ENCODE measurements at places on chromosomes 6 and 20. TPM values are rescaled to one million over a fixed set of nuclear protein-coding genes. Genes with fewer than 3 reads are reported as not detected.

Gene TENT5A
- total RNA-seq, result 16.4 TPM

Gene LY6G6D
- total RNA-seq, result not detected

Gene CRISP2
- total RNA-seq, result not detected

Gene PHIP
- total RNA-seq, result 15.4 TPM

Gene SMIM8
- 10.9 TPM for total RNA-seq

Gene APOM
- not detected for total RNA-seq

Gene THBS2
- 194 TPM for total RNA-seq

Gene TRIM31
- total RNA-seq, result not detected

Gene SALL4
- total RNA-seq, result not detected

Gene C4B
- total RNA-seq, result 0.26 TPM

Gene C6orf58
- total RNA-seq, result not detected

Gene HLA-DPB1
- 9.2 TPM for total RNA-seq

GRCh38 chr6:22328474-22328873 is 31.6 kb upstream of the PRL start:
- no peak for DNase-seq

DNA sequence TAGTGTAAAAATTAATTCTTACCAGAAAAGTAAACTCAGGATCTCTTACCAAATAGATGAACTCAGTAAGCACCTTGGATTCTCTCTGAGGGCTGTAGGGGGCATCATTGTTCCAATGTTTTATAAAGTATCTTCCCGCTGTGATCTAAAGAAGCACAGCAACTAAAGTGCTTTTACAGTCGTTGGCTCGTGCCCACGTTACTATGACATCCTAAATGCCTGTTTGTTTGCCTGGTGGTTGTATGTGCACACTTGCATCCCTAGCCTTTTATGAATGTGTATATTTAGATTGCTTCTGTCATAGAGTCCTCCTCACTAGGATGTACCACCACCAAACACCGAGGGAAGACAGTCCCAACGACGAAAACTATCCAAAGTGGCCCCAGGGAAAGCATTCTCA is 34.5 kb downstream of the SLX4IP start:
- DNase-seq, result peak; percentile 37

DNA sequence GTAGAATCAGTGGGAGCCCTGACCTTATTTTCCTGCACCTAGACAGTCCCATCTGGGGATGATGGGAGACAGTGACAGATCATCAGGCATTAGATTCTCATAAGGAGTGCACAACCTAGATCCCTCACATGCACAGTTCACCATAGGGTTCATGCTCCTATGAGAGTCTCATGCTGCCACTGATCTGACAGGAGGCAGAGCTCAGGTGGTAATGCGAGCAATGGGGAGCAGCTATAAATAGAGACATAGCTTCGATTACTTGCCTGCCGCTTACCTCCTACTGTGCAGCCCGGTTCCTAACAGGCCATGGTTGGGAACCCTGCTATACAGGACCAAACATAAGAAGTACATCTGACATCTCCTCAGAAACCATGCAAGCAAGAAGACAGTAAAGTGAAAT is 31.5 kb upstream of the ASF1A start:
- DNase-seq, result no peak

GRCh38 chr6:17015144-17015543 is 86.7 kb upstream of the STMND1 start:
- DNase-seq, result no peak

DNA sequence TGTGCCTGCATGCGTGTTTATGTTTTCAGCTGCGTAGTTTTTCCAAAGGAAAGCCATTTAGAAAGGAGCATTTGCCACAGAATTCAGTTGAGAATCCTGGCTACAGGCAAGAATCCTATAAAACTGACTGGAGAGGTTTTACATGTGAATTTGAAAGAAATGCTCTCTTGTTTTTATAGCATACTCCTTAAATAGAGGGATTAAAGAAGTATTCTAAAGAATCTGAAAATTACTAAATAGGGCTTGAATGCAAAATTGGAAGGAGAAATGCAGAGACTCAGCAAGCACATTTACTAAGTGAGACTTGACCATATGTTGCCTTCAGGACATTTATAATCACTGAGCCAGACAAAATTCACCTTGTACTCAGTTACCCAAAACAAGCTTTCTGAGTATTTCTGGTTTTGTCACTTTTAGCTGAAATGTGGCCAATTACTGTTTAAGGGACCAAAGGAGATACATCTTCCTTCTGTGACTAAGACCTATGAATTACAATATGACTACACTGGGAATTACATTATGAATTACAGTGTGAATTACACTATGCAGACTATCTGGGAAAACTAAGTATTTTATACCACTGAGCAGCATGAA is 107.4 kb upstream of the ASCC3 start:
- DNase-seq, result no peak

DNA sequence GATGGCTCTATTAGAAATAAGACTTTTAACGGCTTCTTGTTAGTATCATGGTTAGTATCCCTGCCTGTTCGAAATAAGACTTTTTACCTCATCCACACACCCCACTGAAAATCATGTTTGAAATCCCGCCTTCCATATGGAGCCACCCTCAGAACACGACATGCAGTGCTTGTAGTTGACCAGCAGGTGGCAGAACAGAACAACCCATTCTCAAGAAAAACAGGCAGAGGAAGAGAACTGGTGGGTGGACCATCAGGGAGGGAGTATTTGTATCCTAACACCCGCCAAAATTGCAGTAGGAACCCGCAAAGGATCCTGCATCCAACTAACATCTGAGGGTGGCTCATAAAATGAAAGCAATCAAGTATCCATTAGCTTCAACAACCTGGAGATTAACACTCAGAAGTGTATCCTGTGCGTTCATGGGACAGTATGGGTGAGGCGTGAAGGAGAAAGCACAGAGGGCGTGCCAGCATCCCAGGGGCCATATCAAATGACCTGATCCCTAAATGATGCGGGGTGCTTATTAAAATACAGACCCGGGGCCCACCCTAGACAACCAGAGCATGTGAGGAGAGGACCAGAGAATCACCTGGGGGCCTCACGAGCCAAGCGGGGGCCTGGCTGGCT is 89.6 kb upstream of the NHSL1 start:
- DNase-seq, result peak; percentile 50

- DNase-seq, result no peak
Observed at GRCh38 chr20:58567437-58567836, 52.2 kb upstream of the APCDD1L start.

- no peak for DNase-seq
Observed at GRCh38 chr20:50731930-50732690, 730 bp downstream of the PARD6B start.

GRCh38 chr6:161038229-161039031 is 46.9 kb downstream of the MAP3K4 start:
- DNase-seq, result peak; percentile 81

DNA sequence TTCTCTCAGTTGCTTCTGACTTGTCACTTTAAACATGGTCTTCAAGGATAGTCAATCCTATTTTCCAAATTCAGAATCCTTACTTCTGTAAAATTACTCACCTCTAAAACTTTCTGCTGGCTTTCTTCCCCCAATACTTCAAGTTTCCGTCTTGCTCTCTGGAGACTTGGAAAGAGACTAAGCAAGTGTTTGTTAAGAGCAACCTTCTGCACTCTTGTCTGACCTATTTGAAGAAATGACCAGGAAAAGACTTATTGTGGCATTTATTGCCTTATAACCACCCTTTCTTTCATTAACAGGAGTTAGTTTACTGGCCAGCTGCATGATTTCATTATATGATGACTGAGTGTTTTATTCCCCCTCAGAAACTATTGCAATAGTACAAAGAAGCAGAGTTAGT is 181.0 kb downstream of the TBC1D7 start:
- no peak for DNase-seq

- no peak for DNase-seq
Observed at GRCh38 chr6:116051244-116051643, 9.4 kb downstream of the FRK start.

- DNase-seq, result no peak
Observed at GRCh38 chr20:34164381-34164984, 52.4 kb upstream of the EIF2S2 start.

GRCh38 chr20:25146976-25147375 is 48.5 kb upstream of the ENTPD6 start:
- no peak for DNase-seq

GRCh38 chr6:125637207-125637606 is 112.2 kb upstream of the HEY2 start:
- DNase-seq, result no peak

- no peak for DNase-seq
Observed at GRCh38 chr6:110548110-110548847, 71.9 kb upstream of the SLC22A16 start.

DNA sequence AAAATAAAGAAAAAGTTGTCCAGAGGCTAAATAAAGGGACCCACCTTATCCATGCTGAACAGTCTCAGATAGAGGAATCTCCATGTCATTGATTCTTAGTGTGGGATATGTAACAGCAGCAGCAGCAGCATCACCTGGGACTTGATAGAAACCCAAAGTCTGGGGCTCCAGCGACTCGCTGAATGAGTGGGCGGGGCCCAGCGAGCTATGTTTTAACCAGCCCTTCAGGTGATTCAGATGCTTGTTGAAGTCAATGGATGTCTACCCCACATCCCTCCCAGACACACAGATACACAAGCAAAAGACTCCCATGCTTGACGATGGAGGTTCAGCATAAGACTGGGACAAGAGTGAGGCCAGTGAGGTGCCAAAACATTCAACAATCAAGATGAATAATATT is 298.6 kb downstream of the UBE3D start:
- DNase-seq, result no peak

GRCh38 chr20:36120241-36120640 is 34.3 kb upstream of the EPB41L1 start:
- DNase-seq, result no peak

- no peak for DNase-seq
Observed at GRCh38 chr6:2026133-2026532, 219.3 kb downstream of the GMDS start.

- no peak for DNase-seq
Observed at GRCh38 chr6:136426627-136427377, 123.4 kb downstream of the MAP7 start.

- no peak for DNase-seq
Observed at GRCh38 chr6:130717657-130718056, 109.5 kb upstream of the SMLR1 start.

- no peak for DNase-seq
Observed at GRCh38 chr20:59836767-59837166, 96.7 kb downstream of the SYCP2 start.

GRCh38 chr6:144305985-144306384 is 20.9 kb downstream of the UTRN start:
- DNase-seq, result no peak

DNA sequence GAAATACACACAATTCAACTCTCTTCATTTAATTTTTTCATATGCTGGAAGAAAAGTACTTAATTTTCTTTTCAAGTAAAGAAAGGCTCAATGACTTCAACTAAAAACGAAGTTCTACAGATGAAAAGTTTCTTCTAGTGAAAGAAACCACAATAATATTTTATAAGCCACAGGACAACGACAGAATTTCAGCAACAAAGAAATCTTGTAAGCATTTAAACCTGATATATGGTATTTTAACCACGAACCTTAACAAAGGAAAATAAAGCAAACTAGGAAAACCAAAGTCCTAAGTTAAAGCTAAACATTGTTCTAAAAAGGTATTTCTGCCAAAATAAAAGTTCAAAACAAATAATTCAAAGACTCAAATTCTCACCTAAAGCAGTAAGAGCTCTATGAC is 24.6 kb upstream of the DST start:
- no peak for DNase-seq

GRCh38 chr20:51372966-51373365 is 169.6 kb downstream of the NFATC2 start:
- DNase-seq, result no peak

DNA sequence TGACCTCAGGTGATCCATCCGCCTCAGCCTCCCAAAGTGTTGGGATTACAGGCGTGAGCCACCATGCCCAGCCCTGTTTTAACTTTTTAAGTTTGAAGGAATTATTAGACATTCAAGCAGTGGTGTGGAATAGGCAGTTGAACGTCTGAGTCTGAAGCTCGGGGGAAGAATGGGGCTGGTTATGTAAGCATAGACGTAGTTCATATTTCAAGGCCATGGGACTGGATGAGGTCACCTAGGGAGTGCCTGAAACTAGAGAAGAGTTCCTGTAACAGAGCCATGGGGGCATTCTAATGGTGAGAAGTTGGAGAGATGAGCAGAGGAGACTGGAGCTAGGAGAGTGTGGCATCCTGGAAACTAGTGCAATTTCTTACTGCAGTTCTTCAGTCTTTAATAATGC is 6.4 kb downstream of the CDKAL1 start:
- DNase-seq, result no peak

GRCh38 chr20:23451956-23452487 is 654 bp downstream of the CST11 start:
- no peak for DNase-seq

DNA sequence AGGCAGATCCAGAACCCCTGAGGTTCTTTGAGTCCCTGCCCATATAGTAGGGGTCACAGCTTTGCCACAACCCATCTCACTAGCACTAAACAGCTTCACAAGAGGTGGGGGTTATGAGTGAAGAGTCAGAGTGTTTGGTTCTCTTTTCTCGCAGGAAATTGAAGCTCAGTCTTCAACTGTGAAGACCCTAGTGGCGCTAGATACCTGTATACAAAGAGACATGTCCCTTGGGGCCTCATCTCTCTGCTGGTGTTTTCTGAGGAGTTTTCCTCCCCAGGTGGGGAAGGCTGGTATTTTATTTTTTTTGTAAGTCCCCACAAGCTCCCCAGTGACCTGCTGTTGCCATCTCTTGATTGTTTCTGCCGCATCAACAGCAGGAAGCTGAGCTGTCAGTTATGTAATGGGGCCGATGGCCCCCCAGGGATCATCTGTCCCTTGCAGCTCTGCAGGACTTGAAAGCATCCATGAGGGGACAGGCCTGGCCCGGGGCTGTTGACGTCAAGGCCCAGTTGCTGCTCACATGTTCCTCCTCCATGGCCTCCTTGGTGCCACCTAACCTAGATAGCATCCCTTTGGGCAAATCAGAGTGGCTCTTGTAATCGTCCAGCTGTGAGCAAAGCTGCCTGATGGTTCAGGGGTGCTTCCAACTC is 23.1 kb downstream of the STK35 start:
- no peak for DNase-seq

GRCh38 chr6:5705252-5705651 is 301.5 kb downstream of the NRN1 start:
- DNase-seq, result no peak

- no peak for DNase-seq
Observed at GRCh38 chr20:17227669-17228623, 1.1 kb downstream of the PCSK2 start.

GRCh38 chr6:163904186-163904585 is 489.7 kb downstream of the QKI start:
- no peak for DNase-seq

All from MG63 (cell line).